ENCODE measurements at places on chromosomes 4 and X.

DNA sequence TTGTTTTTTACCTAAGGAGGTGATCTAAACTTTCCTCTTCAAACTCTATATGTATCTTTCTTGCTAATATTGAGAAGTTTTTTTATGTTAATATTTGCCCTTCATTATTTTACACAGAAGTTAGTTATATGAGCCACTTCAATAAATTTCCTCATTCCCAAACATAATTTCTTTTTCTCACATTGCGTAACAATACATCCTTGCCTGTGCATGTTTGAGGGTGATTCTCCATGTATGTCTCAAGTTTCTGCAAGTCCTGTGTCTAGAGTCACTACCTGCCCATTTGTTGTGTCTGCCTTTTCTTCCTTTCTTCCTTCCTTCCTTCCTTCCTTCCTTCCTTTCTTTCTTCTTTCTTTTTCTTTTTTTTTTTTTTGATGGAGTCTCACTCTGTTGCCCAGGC, 2057.9 kb downstream of the PCDH7 start:
- no peak for DNase-seq

- no peak for DNase-seq
Observed at GRCh38 chr4:89140168-89140759, 28.9 kb downstream of the TIGD2 start.

DNA sequence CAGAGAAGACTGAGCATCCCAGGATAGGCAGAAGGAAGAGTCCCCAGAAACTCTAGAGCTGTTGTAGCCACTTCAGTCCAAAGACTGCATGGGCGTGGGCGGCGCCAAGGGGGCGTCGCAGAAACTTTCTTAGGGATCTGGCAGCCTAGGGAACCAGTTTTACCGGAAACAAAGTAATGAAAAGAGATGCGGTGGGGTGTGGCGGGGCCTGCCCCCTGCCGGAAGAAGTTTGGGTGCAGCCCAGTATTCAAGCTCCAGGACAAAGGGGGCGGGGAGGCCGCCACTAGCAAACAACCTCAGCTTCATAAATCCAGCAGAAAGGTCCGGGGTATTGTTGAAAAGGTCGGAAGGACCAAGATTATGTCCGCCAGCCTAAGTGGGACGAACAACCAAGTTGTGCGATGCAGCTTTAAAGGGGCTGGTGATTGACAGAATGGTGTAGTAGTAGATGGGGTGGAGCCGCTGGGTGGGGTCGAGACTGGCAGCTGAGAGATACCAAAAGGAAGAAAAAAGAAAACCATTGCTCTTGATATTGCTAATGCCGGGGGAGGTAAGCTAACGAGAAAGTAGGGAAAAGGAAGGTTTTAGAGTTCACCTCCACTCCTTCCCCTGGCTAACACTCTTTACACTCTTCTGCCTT, 190.5 kb downstream of the RRAGB start:
- DNase-seq = no peak

DNA sequence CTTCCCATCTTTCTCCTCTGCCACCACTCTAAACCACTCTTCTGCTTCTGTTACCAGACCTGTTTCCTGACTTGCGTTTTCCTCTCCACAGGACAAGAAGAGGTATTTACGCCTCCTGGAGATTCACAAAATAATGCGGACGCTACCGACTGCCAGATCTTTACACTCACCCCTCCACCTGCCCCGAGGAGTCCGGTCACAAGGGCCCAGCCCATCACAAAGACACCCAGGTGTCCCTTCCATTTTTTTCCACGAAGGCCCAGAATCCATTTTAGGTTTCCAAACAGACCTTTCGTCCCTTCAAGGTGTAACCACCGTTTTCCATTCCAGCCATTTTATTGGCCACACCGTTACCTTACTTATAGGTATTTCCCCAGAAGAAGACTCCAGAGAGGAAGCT, 8.2 kb downstream of the ODAPH start:
- no peak for DNase-seq

DNA sequence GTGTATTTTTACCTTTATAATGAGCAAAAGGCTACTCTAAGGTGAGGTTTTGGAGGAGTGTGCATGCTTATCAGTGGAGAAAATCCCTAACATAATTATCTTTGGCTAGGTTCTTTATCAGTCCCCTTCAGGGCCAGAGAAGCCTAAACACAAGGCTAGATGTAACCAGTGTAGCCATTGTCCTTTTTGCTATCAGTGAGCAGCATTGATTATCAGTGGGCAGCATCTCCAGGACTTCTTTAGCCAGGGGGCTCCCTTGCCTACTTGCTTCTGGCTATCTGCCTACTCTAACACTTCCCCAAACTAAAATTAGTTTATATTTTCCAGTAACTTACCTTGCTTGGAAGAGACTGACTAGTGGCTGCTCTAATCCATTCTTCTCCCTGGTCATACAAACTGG, 595.6 kb downstream of the TRAM1L1 start:
- no peak for DNase-seq
